ENCODE measurements at places on chromosomes 2 and 18. TPM values are rescaled to one million over a fixed set of nuclear protein-coding genes. Genes with fewer than 3 reads are reported as not detected.

The ARHGEF4 gene
- 5.9 TPM for total RNA-seq

The PIKFYVE gene
- total RNA-seq = 10.1 TPM

The TXNDC2 gene
- not detected for total RNA-seq

The RESP18 gene
- total RNA-seq = not detected

The SLC11A1 gene
- 3.0 TPM for total RNA-seq

Data from Caki2 (cell line).